ENCODE measurements at places on chromosomes 5 and 9. TPM values are rescaled to one million over a fixed set of nuclear protein-coding genes. Genes with fewer than 3 reads are reported as not detected.

Gene PTPN3
- 13.1 TPM for total RNA-seq

Gene CAMK4
- total RNA-seq = not detected

Gene COL5A1
- 33.7 TPM for total RNA-seq

Gene MUSK
- total RNA-seq = not detected

Gene GNAQ
- total RNA-seq = 19.2 TPM

Gene SYNPO
- 17.5 TPM for total RNA-seq

Gene ACOT12
- not detected for total RNA-seq

Gene SLC25A2
- total RNA-seq = not detected

Gene FAM221B
- total RNA-seq = not detected

Gene PSD2
- total RNA-seq = 0.09 TPM

Gene SPINK7
- not detected for total RNA-seq

Gene PCDHGA5
- total RNA-seq = 0.18 TPM

Gene CDO1
- not detected for total RNA-seq

Gene SPAAR
- total RNA-seq = not detected

Gene SAPCD2
- 26.4 TPM for total RNA-seq

Gene DND1
- 0.33 TPM for total RNA-seq

Gene PLAC8L1
- not detected for total RNA-seq

Gene AK8
- total RNA-seq = 1.4 TPM

Gene GHR
- total RNA-seq = not detected
